ENCODE measurements at places on chromosomes 2 and 18.

GRCh38 chr2:235201756-235202155 lies 249.9 kb downstream of the SH3BP4 start:
- DNase-seq: no peak

- no peak for DNase-seq
These were observed at the start of gene SCN7A for GRCh38 chr2:166494140-166494624. Gene SCN7A (minus strand): TSS chr2:166494249. CDS start chr2:166477696, 16,553 bp downstream.

DNA sequence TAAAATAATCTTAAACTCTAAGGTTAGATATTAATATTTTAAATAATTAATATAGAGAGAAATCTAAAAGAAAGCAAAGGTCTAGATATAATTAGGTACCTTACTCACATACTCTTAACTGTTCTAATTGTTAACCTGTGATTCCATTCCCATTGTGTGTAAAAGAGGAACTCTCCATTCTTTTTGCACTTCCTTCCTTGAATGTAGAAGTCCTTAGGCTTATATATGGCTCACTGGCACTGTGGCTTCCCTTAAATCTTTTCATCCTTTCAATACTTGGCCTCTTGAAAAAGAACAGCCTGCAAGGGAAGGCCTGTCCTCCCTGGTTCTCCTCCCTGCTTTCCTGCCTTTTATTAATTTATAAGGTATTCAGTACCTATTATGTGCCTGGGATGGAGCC lies 182.8 kb upstream of the FOSL2 start:
- no peak for DNase-seq

- DNase-seq: no peak
These were observed 121.8 kb downstream of the SETBP1 start for GRCh38 chr18:44802508-44802907.

DNA sequence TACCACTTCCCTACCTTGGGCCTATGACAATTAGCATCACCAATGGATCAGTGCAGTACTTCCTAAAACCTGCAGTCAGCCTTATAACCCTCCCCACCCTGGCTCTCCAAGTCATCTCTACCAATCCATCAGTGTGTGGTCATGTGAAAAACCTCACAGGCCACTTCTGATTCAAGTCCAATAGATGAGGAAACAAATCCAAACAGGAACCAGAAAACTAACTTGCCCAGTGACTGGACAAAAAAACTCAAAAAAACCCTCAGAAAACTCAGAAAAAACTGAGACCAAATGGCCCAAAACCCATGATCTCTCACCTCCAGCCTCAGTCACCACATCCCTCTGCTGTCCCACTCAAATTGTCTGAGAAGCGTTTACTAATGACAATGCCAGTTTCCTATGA lies 43.3 kb downstream of the TGFA start:
- DNase-seq: no peak

- DNase-seq: no peak
These were observed 127.2 kb downstream of the OLA1 start for GRCh38 chr2:174121175-174121574.

DNA sequence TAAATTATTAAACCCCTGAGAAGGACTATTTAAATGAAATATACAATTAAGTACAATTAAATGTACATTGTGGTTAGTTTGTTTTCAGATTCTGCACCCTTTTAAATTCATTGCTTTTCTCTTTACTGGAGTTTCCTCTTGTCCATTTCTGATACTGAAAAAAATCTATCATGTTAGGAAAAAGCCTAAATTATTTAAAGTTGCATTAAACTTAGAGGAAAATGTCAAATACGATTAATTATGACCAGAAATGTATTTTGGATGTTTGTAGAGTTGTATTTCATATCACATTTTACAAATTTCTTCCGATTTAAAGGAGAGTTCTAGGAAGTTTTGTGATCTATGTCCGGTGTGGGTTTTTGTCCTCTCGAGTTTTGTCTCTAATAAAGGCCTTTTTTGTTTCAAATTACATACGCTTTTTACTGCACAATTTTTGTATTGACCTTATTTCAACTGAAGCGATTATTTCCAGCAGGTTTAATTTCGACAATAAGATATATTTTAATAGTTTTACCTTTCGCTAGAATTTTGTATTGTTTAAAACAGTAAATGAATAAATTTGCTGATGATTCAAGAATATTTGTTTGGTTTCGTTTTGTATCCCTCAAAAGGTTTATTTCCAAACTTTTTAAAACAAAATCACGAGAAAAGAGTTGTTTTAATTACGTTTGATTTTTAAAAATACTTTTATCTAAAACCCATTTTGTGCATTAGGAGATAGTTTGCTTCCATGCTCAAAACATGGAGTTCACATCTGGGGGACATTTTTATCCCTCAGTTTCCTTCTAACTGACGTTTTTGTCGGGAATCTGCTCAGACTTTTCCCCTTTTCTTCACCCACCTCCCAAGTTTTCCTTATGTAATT lies 3.3 kb upstream of the SATB2 start:
- DNase-seq: no peak

DNA sequence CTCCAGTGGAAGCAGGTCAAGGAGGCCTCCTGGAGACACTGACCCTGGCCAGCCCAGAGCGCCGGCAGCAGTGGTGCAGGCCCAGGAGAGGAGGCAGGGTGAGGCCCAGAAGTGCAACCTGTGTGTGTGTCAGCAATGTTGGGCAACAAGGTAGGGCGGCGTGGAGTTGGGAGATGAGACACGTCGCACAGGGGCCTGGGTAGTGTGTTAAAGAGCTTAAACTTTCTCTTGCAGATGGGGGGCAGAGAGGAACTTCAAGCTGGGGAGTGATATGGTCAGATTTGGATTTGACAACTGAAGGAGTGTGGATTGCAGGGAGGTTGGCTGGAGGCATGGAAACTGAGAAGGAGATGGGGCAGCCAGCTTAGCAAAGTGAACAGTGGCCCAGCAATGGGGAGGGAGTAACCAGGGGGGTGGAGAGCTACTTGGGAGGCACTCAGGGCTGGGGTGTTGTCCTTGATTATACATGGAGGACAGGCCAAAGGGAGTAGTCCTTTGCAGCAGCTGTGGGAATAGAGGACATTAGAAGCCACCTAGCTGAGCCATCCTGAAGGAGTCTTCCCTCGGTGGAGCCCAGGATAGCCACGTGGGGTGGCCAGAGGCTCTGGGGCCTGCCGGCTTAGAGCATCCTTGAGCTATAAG lies 278.6 kb upstream of the HS6ST1 start:
- DNase-seq: no peak

GRCh38 chr18:54239601-54240000 lies 15.1 kb upstream of the MBD2 start:
- no peak for DNase-seq

DNA sequence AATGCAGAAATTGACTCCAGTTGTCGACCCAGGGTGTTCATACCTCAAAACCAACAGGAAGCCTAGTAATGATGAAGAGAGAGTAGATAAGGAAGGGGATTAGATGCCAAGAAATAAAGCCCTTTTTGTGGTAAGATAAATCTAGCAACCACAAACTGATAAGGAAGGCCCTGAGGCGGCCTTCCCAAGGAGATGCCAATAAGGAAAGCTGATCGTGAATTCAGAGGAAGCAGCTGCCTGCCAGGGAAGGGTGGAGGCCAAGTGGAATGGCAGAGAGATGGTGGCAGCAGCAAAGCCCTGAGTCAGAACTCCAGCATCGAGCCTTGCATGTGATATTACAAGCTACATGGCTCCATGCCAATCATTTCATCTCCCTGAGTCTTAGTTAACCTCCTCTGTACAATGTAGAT lies 126.3 kb downstream of the IRS1 start:
- no peak for DNase-seq

- no peak for DNase-seq
These were observed 157.6 kb upstream of the NDUFV2 start for GRCh38 chr18:8944871-8945245.

GRCh38 chr2:181441670-181442069 lies 15.5 kb upstream of the ITGA4 start:
- no peak for DNase-seq

- no peak for DNase-seq
These were observed 12.2 kb downstream of the DNAJB2 start for GRCh38 chr2:219291394-219291793.

GRCh38 chr2:172555272-172555521 lies 693 bp upstream of the PDK1 start:
- DNase-seq: no peak

- DNase-seq: no peak
These were observed 69.2 kb downstream of the KCNF1 start for GRCh38 chr2:10980886-10981425.

DNA sequence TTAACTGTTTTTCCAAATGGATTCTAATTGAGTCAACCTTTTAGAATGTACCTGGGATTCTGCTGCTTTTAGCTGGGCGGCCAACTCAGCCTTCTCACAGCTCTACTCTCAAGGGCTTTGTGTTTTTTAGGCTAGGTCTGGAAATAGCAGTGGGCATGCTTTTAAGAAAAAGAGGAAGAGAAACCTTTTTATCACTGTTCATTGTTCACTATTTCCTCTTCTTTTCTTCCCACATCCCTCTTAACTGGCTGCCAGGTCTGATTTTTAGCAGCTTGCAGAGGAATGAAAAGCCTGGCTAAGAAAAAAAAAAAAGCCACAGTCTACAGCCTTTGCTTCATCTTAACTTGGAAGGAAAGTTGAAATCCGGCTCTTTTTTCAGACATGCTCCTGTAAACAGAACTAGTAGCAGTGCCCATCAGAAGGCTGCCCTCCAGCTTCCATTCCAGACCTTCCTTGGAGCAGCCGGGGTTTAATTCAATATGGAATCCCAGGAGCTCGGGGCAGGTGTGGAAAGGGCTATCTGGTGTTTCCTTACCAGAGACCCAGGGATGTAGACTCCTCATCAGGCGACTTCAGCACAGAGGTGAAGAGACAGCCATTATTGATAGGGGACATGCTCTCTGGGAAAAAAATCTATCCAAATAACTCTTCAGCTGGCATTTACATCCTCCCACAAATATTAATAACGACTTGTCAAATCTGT lies 230.7 kb downstream of the MYO3B start:
- no peak for DNase-seq

GRCh38 chr2:85594715-85595300 lies 737 bp upstream of the RNF181 start:
- DNase-seq: no peak

- DNase-seq: no peak
These were observed 631 bp downstream of the RPL31 start for GRCh38 chr2:101002562-101003277.

DNA sequence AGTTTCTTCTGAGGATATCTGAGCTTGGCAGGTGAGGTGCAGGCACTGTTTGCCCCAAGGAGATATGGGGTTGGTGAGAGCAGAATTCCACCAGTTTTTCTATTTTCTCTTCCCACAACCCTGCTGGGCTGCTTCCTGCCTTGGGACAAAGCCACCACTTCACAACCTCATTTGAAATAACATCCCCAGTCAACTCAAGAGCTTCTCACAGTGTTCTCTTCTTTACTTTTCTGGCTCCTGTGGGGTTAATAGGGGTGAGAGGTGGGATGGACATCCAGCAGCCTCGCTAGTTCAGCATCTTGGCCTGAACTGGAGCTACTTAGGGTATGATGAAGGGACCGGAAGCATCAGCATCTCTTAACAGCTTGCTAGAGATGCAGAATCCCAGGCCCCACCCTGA lies 106.3 kb downstream of the SLC4A3 start:
- DNase-seq: no peak

DNA sequence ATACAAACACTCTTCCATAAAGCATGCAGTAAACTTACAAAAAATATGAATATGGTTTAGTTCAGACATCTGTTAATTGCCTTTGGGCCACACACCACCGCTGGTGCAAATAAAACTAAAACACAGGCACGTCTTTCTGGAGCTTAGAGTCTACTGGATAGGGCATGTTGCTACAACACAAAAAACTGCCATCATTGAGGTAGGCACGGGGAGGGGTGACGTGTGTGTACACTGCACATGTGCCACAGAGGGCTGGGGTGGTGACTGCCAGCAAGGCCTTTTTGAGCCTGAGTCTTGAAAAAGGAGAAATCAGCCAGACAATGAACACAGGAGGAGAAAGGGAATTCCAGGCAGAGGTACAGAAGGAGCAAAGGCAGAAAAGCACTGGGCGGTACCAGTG lies 5.1 kb downstream of the SERPINE2 start:
- DNase-seq: no peak

GRCh38 chr2:163877316-163877715 lies 141.5 kb upstream of the FIGN start:
- DNase-seq: no peak

DNA sequence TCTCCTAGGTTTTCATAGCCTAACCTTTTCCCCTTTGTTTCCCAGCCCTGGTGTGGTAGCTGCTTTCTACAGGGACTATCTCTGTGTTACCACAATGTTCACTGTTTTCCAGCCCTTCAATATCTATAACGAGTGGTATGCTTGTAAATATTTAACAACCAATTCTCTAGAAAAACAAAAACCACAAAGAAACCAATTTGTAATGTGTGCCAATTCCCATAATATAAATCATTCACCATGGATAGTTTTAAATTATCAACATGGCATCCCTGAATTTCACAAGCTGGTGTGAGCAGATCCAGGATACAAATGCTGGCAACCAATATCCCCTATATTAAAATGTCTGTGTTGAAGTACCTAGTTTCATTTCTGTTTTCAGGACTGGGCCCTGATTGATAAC lies 207.5 kb upstream of the FBXO11 start:
- no peak for DNase-seq

DNA sequence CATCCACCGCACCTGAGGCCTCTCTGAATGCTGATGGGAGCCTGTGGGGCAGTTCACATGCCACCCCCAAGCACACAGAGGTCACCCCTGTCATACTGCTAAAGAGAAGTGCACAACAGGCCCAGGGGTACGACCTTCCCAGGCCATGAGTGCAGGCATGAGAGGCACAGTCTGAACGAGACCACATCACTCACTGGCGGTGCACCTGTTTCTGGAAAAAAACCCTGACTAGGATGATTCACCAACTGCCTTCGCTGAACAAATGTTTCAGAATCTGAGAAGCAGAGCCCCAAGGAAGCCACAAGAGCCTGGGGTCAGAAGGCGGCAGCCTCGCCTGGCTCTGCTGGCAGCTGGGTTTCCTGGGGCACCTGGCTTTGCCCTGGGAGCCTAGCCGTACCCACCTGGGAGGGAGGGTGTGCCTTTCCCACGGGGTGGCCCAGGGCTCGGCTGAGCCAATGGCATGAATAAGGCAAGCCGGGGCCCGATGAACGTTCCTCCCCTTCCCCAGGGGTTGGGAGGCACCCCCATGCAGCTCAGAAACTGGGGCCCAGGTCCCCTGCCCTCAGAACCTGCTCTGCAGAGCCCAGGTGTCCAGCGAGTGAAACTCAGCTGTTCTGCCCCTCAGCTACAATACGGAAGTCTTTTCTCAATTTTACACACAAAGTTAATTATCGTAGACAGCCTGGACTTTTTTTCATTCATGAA lies 73.8 kb downstream of the HDAC4 start:
- peak; percentile 57 for DNase-seq

- DNase-seq: no peak
These were observed 246.0 kb upstream of the UBE2E3 start for GRCh38 chr2:180734382-180734781.

DNA sequence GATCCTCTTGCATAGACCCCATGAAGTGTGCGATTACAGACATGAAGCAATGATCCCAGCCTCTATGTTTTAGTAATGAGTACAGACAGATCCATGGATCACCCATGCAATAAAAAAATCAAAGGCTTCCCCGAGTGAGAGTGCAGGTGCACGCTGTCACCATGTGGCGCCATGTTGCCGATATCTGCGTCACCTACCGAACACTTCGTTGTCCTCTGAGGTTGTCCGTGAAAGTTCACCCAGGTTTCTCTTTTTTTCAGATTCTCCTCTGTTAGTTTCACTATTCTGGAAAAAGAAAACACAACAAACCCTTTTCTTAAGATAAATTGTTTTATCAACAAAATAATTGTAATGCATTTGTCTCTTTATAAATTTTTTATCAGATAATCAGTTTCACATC lies 66.5 kb downstream of the MBP start:
- DNase-seq: no peak
